D721Med (cell line): ENCODE measurements at places on chromosomes 4 and X.

DNA sequence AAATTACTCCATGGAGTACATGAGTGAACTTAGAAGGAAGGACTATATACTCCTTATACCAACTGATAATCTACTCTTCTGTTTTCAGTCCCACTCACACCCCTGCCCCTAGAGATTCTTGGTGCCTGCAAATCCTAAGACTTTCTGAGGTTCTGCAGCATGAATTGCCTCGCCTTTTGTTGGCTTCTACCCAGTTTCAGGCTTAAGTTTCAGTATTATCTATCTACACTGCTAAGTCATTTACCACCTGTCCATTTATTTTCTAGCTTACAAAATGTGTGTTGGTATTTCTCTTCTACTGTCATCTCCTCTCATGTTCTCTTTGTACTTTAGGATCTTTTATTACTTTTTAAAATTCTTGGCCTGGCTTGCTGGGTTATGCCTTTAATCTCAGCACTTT lies 94.4 kb upstream of the AMOT start:
- DNase-seq: no peak

DNA sequence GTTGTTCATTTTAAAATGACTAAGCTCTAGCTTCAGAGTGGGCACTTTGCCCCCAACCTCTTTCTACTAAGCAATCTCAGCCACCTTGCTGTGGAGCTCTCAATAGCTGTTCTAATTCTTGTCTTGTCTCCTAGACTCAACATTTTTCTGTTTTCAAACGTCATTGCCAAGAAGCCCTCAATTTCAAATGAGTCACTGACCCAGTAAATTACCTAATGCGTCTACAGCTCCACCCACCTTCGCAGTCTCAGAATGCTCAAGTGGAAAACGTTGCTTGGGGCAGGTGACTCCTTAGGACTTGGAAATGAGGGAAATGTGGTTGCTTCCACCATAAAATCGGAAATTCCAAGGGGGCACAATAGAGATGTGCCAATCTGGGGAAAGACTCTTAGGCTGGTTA lies 59.0 kb downstream of the ING2 start:
- DNase-seq: no peak

GRCh38 chr4:73181231-73181630 lies 77.4 kb downstream of the ANKRD17 start:
- DNase-seq: no peak

- DNase-seq: peak; percentile 51
These were observed 56.3 kb downstream of the CCDC149 start for GRCh38 chr4:24856586-24856985.

- no peak for DNase-seq
These were observed 53.6 kb upstream of the FUNDC1 start for GRCh38 chrX:44596277-44596676.

GRCh38 chrX:131225078-131225477 lies 64.0 kb downstream of the IGSF1 start:
- no peak for DNase-seq

DNA sequence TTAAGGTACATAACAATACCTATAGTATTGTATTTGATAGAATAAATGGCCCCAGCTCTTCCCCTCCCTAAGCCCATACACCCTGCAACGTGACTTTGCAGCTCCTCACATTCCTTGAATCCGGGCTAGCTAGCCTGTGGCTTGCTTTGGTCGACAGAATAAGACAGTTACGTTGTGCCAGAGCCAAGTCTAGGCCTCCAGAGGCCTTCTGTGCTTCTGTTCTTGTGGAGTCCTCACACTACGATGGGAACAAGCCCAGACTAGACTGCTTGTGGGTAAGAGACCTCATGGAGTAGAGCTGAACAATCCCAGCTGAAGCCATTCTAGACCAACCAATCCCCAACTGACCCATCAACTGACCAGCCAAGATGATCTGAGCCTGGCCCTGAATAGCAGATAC lies 102.4 kb upstream of the PLAC1 start:
- DNase-seq: no peak
